ENCODE measurements at places on chromosomes 2 and 18.

GRCh38 chr2:225282858-225283710, 116.4 kb upstream of the NYAP2 start:
- peak; percentile 29 for DNase-seq

GRCh38 chr18:48551100-48551499, 12.3 kb downstream of the CTIF start:
- DNase-seq, result no peak

- DNase-seq, result no peak
These were observed 161.7 kb upstream of the LMAN1 start for GRCh38 chr18:59520562-59521355.

GRCh38 chr2:221961561-221961960, 337.2 kb downstream of the PAX3 start:
- no peak for DNase-seq

GRCh38 chr2:133421516-133422324, 146.5 kb downstream of the NCKAP5 start:
- DNase-seq, result peak; percentile 56

Measured in ACHN (cell line).